ENCODE measurements at places on chromosomes 12 and 14.

DNA sequence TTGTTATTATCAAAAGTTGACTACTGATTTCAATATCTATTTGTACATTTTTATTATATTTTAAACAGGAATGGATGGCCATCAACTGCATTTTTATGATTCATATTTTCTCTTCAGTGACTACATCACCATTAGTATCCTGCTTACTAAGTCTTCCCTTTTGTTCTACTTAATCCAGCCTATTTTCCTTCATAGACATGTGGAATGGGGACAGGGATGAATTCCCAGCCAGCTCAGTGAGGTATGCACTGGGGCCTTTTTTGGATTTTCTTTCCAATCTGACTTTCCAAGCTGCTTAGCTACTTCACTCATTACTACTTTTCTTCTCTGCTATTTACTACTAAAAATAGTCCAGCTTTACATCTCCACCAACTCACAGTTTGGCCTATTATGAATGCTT lies 38.4 kb downstream of the AKAP6 start:
- DNase-seq, result no peak

- DNase-seq, result no peak
These were observed 11.7 kb upstream of the RNASE10 start for GRCh38 chr14:20493634-20494033.

DNA sequence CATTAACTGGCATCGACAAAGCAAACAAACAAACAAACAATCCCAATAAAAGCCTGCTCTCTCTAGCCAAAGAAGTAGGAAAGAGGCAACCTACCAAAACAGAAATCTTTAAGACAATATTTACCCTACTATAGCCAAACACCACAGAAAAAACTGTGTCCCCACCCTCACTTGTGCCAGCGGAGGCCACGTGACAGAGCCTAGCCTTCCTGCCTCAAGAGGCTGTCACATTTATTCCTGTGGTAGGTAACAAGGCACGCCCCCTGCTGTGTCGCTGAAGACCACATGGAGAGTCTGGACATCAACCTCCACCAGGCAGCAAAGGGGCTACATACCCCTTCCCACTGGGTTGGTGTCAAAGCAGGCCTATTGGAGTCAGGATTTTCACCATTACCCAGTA lies 148.1 kb downstream of the LMNTD1 start:
- no peak for DNase-seq

GRCh38 chr12:48070033-48070432 lies 35.8 kb downstream of the SENP1 start:
- DNase-seq, result no peak

DNA sequence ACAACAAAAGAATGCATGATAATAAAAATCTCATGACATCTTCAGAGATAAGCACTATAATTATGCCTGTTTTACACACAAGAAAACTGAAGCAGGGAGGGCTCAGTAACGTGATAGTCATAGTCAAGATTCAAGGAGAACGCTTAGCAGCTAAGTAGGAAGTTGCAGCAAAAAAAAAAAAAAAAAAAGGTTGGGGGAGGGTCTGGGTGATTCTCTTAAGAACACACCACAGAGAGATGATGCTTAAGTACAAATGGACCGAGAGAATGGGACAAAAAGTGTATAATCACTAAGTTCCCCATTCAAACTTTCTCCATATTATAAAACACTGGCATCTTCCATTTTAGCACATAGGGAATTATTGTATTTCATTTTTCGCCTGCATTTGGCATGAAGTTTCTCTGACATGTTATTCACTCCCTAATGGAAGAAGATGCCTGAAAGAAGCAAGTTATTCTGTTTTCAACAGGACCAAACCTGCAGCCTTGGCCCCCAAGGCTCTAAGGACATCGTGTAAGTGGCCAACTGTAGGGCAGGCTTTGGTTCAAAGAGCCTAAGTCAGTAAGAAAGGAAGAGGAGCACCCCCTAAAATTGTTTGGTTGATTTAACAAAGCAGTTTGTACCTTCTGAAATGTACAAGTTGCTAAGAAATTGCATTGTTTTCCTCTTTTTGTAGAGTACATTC lies 142.9 kb upstream of the TMPO start:
- no peak for DNase-seq

DNA sequence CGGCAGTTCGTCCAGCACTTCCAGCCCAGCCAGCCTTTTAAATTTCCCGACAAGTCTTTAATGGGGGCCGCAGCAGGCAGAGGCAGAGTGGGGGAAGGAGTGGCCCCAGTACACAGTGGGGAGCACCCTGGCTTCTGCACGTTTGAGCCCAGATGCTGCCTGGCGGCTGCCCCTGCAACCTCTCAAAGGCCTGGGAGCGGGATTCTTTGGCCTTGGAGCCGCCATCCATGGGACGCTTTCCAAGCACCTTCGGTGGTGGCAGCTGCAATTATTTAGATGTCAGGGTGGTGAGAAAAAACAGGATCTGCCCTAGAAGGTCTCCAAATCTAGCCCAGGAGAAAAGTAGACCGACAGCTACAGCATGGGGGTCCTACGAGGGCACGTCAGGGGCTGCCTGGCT lies 46.0 kb downstream of the FAM222A start:
- peak; percentile 5 for DNase-seq

- DNase-seq, result no peak
These were observed 142.7 kb downstream of the EGLN3 start for GRCh38 chr14:33808187-33808586.

DNA sequence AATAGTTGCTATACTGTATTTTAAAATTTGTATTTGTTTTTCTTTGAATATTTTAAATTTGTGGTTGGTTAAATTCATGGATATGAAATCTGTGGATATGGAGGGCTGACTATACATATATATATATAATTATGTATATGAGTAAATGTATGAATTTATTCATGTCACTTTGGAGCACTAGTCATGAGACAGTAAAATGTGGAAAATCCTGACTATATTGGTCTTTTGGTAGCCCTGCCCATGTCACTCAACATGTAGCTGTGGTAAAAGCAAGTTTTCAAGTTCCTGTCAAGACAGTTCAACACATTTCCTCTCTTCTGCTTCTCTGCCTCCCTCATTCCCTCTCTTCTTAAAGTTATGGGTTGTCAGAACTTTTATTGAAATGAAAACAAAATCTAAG lies 17.3 kb upstream of the C12orf71 start:
- DNase-seq, result no peak
